ENCODE measurements at places on chromosomes 2 and 18. TPM values are rescaled to one million over a fixed set of nuclear protein-coding genes. Genes with fewer than 3 reads are reported as not detected.

CD8A gene
- 1.4 TPM for polyA plus RNA-seq

SLC40A1 gene
- 2.3 TPM for polyA plus RNA-seq

GPR45 gene
- polyA plus RNA-seq: not detected

NPPC gene
- not detected for polyA plus RNA-seq

RAB1A gene
- 44.4 TPM for polyA plus RNA-seq

BCL11A gene
- 189 TPM for polyA plus RNA-seq

NFATC1 gene
- 63.2 TPM for polyA plus RNA-seq

ASPRV1 gene
- 0.35 TPM for polyA plus RNA-seq

KLHL29 gene
- 0.11 TPM for polyA plus RNA-seq

ZEB2 gene
- polyA plus RNA-seq: 51.5 TPM

DSEL gene
- polyA plus RNA-seq: not detected

PRKAG3 gene
- not detected for polyA plus RNA-seq

DNAH6 gene
- 0.06 TPM for polyA plus RNA-seq

EIF2AK2 gene
- 40.0 TPM for polyA plus RNA-seq

CHAC2 gene
- 6.8 TPM for polyA plus RNA-seq

SLC11A1 gene
- polyA plus RNA-seq: 1.3 TPM

Data from IgD-negative memory B cell (primary cell).